ENCODE measurements at places on chromosomes 13 and 19. TPM values are rescaled to one million over a fixed set of nuclear protein-coding genes. Genes with fewer than 3 reads are reported as not detected.
A peak's percentile ranks its signal among the peaks of the same experiment; 100 is the strongest.

DNA sequence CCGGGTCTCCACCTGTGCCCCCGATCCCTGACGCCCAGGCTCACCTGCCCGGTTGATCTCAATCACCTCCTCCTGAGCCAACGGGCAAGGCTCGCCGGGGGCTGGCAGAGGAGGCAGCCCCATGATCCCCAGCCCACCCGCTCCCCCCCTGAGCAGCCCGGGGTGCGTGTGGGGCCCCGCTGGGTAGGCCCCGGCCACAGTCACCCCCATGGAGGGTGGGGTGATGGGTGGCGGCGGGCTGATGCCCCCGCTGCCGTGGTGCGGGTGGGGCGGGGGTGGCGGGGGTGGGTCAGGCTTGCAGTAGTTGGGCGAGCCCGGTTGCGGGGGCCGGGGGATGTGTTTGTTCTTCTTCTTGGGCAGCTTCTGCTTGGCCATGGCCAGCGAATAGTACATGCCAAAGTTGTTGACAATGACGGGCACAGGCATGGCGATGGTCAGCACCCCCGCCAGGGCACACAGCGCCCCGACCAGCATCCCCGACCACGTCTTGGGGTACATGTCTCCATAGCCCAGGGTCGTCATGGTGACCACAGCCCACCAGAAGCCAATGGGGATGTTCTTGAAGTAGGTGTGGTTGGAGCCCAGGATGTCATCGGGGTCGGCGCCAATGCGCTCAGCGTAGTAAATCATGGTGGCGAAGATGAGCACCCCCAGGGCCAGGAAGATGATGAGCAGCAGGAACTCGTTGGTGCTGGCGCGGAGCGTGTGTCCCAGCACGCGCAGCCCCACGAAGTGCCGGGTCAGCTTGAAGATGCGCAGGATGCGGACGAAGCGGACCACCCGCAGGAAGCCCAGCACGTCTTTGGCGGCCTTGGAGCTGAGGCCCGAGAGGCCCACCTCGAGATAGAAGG is 6.0 kb downstream of the KCNC3 start:
- DNase-seq: no peak
- H3K27ac ChIP-seq: no peak overlapping the region
- H3K27me3 ChIP-seq: peaks cover 17% of the 10 kb centered on the region
- peaks cover 11% of the 10 kb centered on the region for H3K36me3 ChIP-seq

- peak; percentile 71 for DNase-seq
- H3K27me3 ChIP-seq: no peaks in the 10 kb centered on the region
- H3K36me3 ChIP-seq: peaks cover 3% of the 10 kb centered on the region
- peak overlapping the region; percentile 41 for H3K4me3 ChIP-seq
- peak overlapping the region; percentile 89 for H3K27ac ChIP-seq
These were observed 32.2 kb downstream of the DEDD2 start for GRCh38 chr19:42185277-42185676.

CD320 gene
- 40.4 TPM for total RNA-seq

DNA sequence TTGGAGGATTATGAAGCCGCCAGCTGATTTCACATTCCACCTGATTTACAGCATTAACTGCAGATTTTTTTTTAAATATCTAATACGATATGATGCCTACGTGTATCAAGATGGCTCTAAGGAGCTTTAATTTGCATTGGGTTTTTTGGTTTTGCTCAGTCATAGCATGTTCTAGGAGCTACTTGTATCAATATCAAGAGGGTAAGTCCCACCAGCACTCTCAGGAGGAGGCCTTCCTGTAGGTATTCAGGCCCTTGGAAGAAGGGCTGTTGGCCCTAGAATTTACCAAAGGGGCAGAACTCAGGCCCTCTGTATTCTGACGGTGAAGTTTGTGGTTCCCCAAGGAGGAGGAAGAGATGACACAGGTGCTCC is 97.2 kb upstream of the IPO5 start:
- H3K4me1 ChIP-seq: no peaks in the 10 kb centered on the region
- no peaks in the 10 kb centered on the region for H3K36me3 ChIP-seq
- no peak for DNase-seq

GRCh38 chr19:5260381-5260967 is 80.1 kb downstream of the PTPRS start:
- no peaks in the 10 kb centered on the region for H3K27me3 ChIP-seq
- H3K4me1 ChIP-seq: no peaks in the 10 kb centered on the region
- H3K4me3 ChIP-seq: no peak overlapping the region
- H3K36me3 ChIP-seq: no peaks in the 10 kb centered on the region
- no peak overlapping the region for H3K27ac ChIP-seq

GRCh38 chr19:42124386-42124901 is 7.8 kb downstream of the POU2F2 start:
- H3K36me3 ChIP-seq: peaks cover 13% of the 10 kb centered on the region
- H3K4me1 ChIP-seq: peaks cover 55% of the 10 kb centered on the region
- no peak overlapping the region for H3K4me3 ChIP-seq
- peak overlapping the region; percentile 13 for H3K27ac ChIP-seq
- no peak for DNase-seq

DNA sequence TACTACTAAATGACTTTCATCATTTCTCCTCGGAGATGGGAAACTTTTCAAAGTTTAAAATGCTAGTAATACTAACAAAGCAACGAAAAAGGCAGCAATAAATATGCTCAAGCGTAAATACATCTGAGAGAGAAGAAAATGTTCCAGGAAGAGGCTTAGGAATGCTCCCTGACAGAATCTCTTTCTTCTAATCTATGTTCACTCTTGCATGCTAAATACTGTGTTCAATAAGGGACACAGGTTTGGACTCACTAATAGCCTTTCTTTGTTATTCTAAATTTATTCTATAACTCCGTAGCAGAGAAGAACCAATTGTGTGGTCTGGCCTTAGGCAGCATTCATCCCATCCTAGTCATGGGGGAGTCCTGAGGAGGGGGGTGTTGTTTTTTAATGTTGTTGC is 823.0 kb downstream of the PCDH9 start:
- H3K36me3 ChIP-seq: no peaks in the 10 kb centered on the region
- H3K27ac ChIP-seq: no peak overlapping the region
- DNase-seq: no peak
- no peak overlapping the region for H3K4me3 ChIP-seq
- no peaks in the 10 kb centered on the region for H3K4me1 ChIP-seq

- no peaks in the 10 kb centered on the region for H3K36me3 ChIP-seq
- no peak overlapping the region for H3K27ac ChIP-seq
- H3K4me3 ChIP-seq: no peak overlapping the region
- no peak for DNase-seq
These were observed 158.7 kb upstream of the GPR12 start for GRCh38 chr13:26919311-26919710.

ZNF835 gene
- total RNA-seq: 0.68 TPM

- peaks cover 15% of the 10 kb centered on the region for H3K36me3 ChIP-seq
- H3K27me3 ChIP-seq: no peaks in the 10 kb centered on the region
These were observed at the start of gene ZNF563 for GRCh38 chr19:12333162-12334159. Gene ZNF563 (minus strand): TSS chr19:12333633. CDS start chr19:12333482, 151 bp downstream.

- no peaks in the 10 kb centered on the region for H3K4me1 ChIP-seq
- no peak overlapping the region for H3K4me3 ChIP-seq
- no peaks in the 10 kb centered on the region for H3K27me3 ChIP-seq
- no peak overlapping the region for H3K27ac ChIP-seq
- DNase-seq: no peak
These were observed 190.6 kb downstream of the TUBA3C start for GRCh38 chr13:18991060-18991459.

- no peak overlapping the region for H3K27ac ChIP-seq
- no peak overlapping the region for H3K4me3 ChIP-seq
- H3K27me3 ChIP-seq: peaks cover 3% of the 10 kb centered on the region
- peaks cover 23% of the 10 kb centered on the region for H3K4me1 ChIP-seq
- no peak for DNase-seq
- no peaks in the 10 kb centered on the region for H3K36me3 ChIP-seq
These were observed 8.2 kb upstream of the UBL3 start for GRCh38 chr13:29858667-29859066.

DNA sequence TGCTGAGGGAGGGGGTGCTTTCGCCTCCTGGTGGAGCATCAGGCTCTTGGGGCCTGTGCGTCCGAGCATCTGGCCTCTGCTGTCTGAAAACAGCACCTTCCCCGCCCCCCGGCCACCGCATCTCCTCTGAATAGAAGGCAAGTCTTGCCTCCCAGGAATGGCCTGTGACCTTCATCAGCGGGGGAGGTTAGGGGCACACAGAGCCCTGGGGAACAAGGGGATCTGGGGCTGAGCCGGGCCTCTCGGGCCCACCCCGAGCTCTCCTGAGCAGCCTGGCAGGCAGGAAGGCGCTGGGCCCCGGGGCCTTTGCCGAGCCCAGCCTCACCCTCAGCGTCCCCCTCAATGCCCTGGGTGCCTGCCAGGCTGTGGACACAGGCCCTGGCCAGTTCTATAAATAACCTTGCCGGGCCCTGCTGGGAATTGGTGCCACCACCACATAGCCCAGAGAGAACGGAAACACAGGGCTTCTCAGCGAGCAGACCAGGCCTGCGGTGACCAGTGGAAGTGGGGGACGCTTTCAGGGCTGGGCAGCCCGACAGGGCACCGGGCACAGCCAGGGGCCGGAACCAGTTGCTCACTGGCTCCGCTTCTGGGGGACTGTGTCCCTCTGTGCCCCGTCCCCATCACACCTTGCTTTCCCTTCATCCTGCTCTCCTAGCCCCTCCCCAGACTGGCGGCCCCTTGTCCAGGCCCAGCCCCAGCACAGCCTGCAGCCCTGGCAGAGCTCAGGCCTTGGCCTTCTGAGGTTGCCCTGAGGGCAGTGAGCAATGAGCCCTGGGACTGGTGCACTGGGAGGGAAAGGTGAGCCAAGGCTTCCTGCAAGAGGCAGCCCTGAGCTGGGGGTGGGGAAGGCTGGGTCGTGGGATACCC is 9.5 kb downstream of the STK11 start:
- peaks cover 13% of the 10 kb centered on the region for H3K36me3 ChIP-seq
- no peaks in the 10 kb centered on the region for H3K27me3 ChIP-seq
- H3K4me3 ChIP-seq: no peak overlapping the region
